Bone marrow (tissue), 2 donors: ENCODE measurements at places on chromosomes 6 and 20.

GRCh38 chr6:27158316-27158643, 89.2 kb upstream of the PRSS16 start:
- DNase-seq, result no peak

- DNase-seq, result no peak
Measured at GRCh38 chr6:168756009-168756634, 315.1 kb downstream of the SMOC2 start.

GRCh38 chr6:29474996-29475395, 12.8 kb downstream of the MAS1L start:
- no peak for DNase-seq

DNA sequence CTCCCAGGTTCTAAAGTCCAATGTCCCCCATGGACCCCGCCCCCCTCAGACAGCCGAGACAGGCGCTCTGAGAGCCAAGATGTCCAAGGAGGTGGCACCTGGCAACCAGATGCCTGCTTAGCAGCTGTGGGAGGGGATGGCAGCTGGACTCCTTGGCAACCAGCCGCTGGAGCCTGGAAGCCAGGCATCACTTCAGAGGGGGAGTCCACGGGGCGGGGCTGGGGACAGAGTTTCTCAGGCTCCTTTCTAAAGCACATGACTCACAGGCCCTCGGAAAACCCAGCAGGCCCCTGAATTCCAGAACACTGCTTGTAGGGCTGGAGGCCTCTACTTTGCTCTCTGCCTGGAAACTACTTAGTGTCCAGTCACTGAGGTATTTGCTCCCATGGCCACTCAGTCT, 51.5 kb downstream of the PREX1 start:
- DNase-seq, result no peak

DNA sequence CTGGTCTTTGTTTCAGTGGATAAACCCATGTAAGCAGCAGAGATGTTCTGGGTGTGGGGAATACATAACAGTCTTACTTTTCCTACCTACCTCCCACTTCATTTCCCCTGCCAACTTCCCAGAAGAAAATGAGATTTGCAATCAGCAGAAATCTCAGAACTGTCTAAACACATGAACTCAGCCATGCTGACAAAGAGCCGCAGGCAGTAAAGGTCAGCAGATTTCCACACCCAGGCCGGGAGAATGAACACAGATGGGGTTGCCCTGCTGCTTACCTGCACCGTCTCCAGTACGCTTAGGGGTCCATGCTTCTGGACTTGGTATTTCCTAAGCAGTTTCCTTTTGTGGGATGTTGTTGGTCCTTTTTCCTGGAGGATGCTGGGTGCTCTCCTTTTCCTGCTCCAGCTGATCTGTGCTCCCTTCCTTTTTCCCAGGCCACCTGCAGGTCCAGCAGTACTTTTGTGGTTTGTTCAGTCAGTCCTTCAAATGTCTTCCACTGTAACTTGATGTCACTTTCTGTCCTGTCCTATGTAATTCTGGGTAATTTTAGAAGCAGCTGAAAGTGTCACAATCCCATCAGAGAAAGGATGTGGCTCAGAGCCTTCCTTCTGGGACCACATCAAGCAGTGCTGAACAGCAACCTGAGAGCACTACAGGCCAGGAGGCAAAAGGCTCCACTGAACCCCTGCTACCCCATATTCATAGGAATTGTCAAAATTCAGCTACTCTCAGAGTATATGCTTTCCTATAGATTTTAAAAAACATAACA, 129.0 kb downstream of the CEP57L1 start:
- DNase-seq, result no peak
